ENCODE measurements at places on chromosomes 16 and 17.

DNA sequence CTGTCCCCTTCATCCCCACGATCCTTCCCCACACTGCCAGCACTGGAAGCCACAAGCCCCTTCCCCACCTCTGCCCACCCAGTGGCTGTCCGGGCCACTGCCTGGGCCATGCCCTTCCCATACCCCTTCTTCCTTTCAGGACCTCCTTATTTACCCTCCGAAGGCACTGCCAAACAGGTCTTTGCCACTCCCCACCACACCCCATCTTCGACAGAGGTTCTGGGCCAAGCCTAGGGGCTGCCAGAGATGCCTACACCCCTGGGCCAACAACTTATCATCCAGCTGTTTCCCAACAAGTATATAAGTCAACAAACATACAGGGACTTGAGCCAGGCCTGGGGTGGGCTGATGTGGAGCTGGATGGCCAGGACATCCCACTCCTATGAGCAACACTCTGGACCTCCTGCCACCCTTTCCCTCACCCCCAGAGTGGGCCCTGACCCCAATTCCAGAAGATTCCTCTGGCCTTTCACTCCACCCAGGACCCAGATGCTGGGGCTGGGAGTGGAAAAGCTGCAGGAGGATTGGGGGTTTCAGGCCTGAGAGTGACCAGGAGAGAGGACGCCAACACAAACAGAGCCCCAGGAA, 1.5 kb upstream of the PPP1R1B start:
- DNase-seq = no peak

- no peak for DNase-seq
Measured at GRCh38 chr16:75087375-75087979, 29.1 kb downstream of the LDHD start.

DNA sequence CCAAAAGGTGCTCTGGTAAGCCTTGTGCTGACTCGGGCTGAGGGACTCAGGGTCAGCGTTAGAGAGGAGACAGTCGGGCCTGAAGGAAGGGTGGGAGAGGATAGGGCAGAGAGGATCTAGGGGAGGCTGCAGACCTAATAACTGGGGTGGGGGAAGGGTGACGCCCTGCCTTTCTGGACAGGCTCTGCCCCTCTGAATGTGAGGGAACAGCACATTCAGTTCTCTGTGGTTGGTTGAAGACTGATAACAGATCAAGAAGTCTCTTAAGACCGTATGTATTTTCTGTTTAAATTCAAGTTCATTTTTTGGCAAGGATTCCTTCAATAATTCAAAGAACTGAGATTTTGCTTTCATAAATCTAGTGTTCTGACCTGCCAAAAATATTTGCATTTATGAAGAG, 56.2 kb upstream of the TEKT3 start:
- DNase-seq = no peak

DNA sequence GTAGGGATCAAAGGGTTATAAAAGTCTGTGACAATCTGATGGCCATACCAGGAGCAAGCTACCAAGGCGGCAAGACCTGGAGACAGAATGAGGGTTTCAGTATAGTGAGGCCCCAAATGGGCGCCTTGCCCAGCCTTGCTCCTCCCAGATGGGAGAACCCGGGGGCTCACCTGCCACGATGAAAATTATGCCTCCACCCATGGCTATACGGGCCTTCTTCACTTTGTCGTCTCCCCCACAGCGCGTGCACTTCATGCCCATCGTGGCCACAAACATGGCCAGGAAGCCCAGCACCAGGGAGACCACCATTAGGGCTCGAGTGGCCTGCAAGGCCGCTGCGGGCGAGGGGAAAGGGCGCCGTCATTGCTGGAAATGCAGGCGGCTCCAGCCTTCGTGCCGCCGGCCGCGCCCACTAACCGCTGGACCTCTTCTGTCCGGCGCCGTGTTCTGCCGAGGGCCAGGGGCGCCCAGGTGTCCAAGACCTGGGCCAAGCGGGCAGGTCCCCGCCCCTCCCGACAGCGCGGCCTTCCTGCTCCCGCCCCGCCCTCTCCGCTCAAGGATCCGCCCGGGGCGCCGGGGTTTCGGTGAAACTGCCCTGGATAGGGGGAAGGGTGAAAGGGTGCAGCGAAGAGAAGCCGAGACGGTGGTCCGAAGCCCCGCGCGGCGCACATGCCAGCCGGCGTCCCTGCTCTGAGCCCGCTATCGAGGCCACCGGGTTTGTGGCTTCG, 1.5 kb downstream of the CLDN7 start:
- DNase-seq = no peak

DNA sequence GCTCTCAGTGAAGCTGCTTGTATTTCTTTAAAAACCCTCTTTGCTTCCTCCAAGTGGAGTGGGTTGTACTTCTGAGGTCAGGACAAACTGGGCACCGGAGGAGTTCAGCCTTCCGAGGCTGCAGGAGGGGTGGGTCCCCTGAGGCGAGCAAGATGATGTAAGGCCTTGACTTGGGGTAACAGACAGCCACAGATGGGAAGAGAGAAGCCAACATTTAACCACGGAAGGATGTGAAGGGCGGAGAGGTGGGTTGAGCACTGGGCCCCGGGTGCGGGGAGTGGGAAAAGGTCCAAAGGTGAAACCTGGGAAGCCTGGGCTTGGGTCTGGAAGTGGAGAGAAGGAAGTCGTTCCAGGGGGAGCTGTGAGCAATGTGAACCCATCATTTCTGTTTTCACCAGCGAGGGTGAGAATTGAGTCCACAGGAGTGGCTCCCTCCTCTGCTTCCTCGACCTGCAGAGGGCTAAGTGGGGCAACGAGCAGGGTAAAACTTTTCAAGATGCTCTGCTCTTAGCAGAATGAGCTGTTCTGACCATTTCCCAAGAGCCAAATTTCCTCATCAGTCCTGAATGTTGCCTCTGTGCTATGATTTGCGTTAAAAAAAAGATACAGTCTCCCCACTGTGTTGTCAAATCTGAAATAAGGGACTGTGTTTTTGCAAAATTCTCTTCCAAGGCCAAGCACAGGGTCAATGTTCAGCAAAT, 137.7 kb upstream of the CRHR1 start:
- DNase-seq = no peak

DNA sequence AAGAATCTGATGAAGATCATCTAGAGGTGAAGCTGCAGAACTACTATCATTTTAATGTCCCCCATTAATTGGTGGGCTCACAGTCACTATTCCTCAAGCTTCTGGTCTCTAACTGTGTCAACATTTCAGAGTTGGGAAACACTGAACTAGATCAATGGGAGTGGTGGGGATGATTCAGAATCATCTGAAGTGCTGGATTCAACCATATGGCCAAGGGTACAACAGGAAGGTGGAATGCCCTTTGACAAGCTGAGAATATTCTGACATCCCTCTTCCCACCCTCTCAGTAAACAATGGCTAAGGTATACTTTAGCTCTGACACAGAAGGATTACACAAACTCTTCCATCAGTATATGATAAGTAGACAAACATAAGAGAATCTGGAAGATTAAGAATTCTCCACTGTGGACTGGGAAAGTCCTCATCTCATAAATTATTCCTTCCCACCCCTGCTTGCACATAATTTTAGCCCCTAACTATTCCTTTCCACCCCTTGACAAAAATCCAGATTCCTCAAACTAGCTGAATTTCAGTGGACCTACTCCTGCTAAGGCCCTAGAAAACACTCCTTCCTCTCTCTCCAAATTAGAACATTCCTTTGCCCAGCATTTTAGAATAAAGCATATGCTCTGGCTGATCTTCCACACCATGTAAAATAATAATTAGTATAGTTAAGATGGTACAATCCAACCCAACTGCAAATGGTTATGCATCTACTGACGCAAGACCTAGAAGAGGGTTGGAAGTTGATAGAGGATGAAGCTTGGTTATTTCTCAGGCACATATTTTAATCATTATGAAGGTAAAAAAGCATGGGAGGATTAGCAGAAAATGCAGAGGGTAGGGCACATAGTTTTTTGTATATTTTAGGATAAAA, 16.3 kb upstream of the RFFL start:
- DNase-seq = no peak

DNA sequence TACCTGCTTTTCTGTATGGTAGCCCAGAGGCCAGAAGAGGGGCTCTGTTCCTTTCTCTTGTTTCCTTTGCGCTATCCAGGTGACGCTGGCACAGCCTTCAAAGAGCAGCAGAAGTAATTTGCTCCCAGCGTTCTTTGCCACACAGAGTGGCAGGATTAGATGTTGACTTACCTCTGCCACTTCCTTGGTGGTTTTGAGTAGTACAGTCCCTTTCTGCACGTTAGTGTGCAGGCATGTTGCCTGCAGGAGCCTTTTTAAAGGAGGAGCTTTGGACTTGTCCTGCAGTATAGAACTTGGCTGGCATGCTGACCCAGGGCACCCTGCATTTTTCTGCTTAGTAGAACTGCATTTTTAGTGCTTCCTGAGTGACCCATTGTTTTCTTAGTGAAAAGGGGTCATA, at the start of gene ABCC11:
TSS of gene ABCC11 (minus strand) at position 229 of the 400 bp plus-strand sequence. CDS start 15,618 bp downstream, outside the sequence.
- DNase-seq = no peak

DNA sequence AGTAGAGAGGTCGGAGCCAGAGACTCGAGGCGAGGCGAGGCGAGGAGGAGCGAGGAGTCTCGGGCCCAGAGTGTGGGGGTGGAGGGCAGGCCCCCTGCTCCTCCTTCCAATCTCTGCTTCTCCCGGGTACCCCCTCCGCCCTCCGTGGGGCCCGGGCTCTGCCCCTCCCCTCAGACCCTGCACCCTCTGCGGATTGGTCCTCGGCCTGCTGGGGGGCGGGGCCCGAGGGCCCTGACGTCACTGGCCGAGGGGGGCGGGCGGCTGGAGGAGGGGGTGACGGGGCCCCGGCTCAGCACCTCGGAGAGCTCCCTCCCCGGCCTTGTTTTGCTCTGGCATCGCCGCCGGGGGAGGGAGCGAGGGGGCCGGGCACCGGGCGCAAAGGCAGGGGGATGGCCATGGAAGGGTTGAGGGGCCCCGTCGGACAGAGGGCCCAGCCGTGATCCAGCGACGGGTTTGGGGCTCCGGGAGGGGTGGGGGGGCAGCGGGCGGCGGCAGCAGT, at the start of gene RUNDC3A:
TSS of gene RUNDC3A (plus strand) at position 282 of the 499 bp plus-strand sequence. CDS start 232 bp downstream, outside the sequence.
- peak; percentile 19 for DNase-seq

- no peak for DNase-seq
Measured at GRCh38 chr16:31676731-31677130, 149.0 kb downstream of the AHSP start.

GRCh38 chr17:64006361-64007088, 8.4 kb downstream of the PRR29 start:
- no peak for DNase-seq
